ENCODE measurements at places on chromosomes 11 and 22. TPM values are rescaled to one million over a fixed set of nuclear protein-coding genes. Genes with fewer than 3 reads are reported as not detected.

Gene NRXN2
- 11.5 TPM for total RNA-seq

Gene LRRC4C
- 1.2 TPM for total RNA-seq

Gene FAM111B
- 3.4 TPM for total RNA-seq

Gene SLC5A4
- total RNA-seq: not detected

Gene TEX54
- not detected for total RNA-seq

Gene MAPK8IP1
- total RNA-seq: 3.7 TPM

Gene DGCR6
- total RNA-seq: 1.1 TPM

- no peaks in the 10 kb centered on the region for H3K27me3 ChIP-seq
- H3K4me1 ChIP-seq: peaks cover 7% of the 10 kb centered on the region
- H3K27ac ChIP-seq: no peak overlapping the region
- no peak for DNase-seq
- H3K4me3 ChIP-seq: no peak overlapping the region
Observed at GRCh38 chr11:13713982-13714381, 45.5 kb downstream of the FAR1 start.

DNA sequence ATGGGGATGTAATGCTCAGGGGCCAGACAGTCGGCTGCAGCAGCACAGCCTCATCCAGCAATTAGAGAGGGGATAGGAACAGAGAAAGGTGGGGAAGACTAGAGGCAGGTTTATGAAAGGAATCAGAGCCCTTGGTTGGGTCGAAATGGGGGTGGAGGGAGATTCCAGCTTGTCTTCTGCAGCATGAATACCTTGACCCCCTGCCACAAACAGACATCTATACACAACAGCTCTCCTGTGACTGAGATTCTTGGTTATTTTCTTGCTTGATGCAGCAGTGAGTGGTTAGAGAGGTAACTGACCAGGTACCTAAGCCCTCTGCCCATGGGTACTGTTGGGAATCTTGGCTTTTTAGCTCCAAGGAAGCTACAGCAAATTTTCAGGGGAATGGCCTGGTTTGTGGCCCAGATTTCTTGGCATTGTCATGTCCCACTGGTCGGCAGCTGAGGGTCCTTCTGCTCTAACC, at the start of gene TRIM49D1:
TRIM49D1 (minus strand) TSS at position 51 of the 466 bp plus-strand sequence. CDS start 4,535 bp downstream, outside the sequence.
- no peak within 1 kb of the TSS for H3K27ac ChIP-seq
- H3K4me1 ChIP-seq: no peaks in the 10 kb centered on the region
- H3K36me3 ChIP-seq: no peaks in the 10 kb centered on the region
- H3K27me3 ChIP-seq: peaks cover 2% of the 10 kb centered on the region
- H3K4me3 ChIP-seq: no peak within 1 kb of the TSS

DNA sequence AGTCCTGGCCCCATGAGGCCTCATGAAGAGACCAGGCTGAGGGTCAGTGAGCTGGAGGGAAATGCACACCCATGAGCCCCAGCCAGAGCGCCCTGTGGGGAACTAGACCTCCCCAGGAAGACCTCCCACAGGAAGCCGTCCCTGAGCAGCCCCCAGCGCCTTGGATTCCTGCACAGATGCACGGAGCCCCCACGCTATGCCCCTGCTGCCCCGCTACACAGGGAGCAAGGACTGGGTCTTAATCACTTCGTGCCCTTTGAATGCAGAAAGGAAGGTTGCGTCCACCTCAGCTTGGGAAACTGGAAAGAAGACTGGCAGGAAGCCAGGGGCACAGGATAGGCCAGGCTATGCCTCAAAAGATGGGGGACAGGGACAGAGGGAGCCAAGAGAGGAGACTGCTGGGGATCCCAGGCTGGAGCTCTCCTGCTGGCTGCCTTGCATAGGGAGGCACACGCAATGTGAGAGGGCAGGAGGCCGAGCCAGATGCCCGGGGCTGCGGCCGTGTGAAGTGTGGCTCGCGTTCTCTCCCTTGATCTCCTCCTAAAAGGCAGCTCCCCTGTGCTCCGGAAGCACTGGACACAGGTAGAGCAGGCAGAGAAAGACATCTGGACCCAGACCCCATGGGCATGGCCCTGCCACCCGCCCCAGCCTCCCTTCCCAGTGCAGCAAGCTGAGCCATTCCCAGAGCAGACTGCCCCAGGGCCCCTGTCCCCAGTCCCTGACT, 32.8 kb downstream of the MACROD1 start:
- H3K27ac ChIP-seq: no peak overlapping the region
- H3K4me1 ChIP-seq: no peaks in the 10 kb centered on the region
- H3K4me3 ChIP-seq: no peak overlapping the region
- no peak for DNase-seq
- H3K36me3 ChIP-seq: no peaks in the 10 kb centered on the region
- H3K27me3 ChIP-seq: peaks cover 5% of the 10 kb centered on the region

DNA sequence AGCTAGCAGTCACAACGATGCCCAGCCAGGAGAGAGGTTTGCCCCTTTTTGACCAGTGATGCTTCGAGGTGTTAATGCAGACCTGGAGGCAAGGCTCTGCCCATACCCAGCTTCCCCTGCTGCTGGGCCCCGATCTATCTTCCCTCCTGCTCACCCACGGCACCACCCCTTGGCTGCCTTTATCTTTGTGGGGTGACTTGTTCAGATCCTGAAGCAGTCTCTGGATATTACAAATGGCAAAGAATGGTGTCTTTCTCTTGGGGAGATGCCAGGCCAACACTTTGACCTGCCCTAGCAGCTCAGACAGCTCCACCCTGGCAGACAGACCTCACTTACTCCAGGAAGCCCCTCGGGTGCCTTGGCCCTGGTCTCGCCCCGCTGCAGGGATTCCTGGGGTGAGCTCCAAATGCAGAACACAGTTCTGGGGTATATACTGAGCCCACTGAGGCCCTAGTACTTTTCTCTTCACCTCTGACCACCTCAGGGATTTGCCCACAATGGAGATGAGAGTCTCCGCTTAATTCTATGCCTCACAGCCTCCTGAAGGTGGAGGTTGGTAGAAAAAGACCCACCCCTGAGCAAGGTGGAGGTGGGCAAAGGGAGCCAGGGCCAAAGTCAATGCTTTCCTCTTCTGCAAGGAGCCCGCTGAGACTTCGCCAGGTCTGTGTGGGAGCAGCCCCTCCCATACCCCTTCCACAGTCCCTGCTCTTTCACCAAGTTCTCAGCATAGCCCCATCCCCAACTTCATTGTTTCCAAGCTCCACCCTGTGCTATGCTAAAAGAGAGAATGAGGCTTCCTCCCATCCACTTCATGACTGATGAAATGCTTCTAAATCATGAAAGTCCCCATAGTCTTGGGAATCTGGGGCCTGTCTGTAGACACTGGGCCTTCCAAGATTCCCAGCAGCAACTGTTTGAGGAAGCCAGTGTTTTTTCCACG, 11.1 kb upstream of the ST3GAL4 start:
- H3K4me3 ChIP-seq: peak overlapping the region; percentile 60
- peaks cover 60% of the 10 kb centered on the region for H3K4me1 ChIP-seq
- no peak for DNase-seq
- no peak overlapping the region for H3K27ac ChIP-seq

- H3K4me3 ChIP-seq: no peak overlapping the region
- H3K27ac ChIP-seq: peak overlapping the region; percentile 14
- H3K36me3 ChIP-seq: no peaks in the 10 kb centered on the region
Observed at GRCh38 chr11:33197915-33198727, 36.8 kb upstream of the CSTF3 start.

DNA sequence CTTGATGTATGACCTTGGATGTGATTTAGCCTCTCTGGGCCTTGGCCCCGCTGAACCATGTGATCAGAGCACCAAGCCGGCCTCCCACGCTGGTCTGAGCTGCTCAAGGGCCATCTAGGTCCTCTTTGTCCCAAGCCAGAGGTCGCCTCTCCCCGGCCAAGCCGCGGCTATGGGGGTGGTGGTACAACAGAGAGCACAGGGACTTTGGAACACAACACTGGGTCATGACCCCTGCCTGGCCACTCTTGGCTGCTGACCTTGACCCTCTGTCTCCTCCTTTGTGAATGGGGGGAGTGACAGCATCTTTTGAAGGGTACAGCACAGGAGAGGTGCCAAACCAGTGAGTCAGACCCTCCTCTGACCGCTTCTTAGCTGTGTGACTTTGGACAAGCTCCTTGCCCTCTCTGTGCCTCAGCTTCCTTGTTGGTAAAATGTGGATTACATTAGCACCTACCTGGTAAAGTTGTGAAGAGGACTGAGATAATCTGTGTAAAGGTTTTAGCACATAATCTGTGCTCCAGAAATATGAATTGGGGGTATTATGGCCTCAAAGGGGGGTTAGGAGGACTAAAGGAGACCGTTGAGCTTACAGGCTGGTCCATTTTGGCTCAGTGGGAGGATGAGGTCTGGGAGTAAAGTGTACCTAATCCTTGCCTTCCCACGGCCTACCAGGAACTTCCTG, 4.7 kb downstream of the SCYL1 start:
- H3K27ac ChIP-seq: no peak overlapping the region
- DNase-seq: no peak
- H3K27me3 ChIP-seq: peaks cover 13% of the 10 kb centered on the region
- H3K36me3 ChIP-seq: peaks cover 32% of the 10 kb centered on the region

DNA sequence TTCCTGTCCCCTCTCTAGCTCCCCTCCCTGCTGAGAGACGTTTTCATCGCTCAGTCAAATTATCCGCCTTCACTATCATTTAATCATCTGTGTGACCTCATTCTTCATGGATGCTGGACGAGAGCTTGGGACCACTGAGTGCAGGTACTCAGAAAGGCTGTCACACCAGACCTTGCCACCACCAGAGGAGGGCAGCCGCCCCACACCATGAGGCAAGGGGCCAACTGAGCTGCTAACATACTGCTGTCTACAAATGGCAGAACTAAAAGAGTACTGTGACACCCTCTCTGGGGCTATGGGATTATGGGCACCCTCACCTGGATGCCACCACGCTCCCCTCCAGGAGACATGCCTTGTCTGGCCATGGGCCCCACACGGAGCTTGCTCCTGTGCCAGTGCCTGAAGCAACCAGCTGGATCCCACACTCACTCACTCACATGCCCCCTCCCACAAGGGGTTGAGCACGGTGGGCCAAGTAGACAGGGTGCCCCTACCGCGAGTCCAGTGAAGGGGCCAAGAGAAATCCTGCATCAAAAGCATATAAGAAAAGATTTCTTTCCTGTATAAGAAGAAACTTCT, 670.0 kb upstream of the CCDC90B start:
- no peaks in the 10 kb centered on the region for H3K36me3 ChIP-seq
- H3K4me1 ChIP-seq: peaks cover 9% of the 10 kb centered on the region
- H3K27me3 ChIP-seq: no peaks in the 10 kb centered on the region

GRCh38 chr11:127631974-127632373, 631.4 kb upstream of the KIRREL3 start:
- no peaks in the 10 kb centered on the region for H3K36me3 ChIP-seq
- no peak overlapping the region for H3K27ac ChIP-seq
- DNase-seq: no peak
- H3K4me1 ChIP-seq: peaks cover 4% of the 10 kb centered on the region

- H3K27me3 ChIP-seq: peaks cover 1% of the 10 kb centered on the region
- no peak overlapping the region for H3K27ac ChIP-seq
- H3K4me1 ChIP-seq: no peaks in the 10 kb centered on the region
- peaks cover 21% of the 10 kb centered on the region for H3K36me3 ChIP-seq
- no peak for DNase-seq
Observed at GRCh38 chr11:8641332-8641731, 41.1 kb downstream of the TRIM66 start.

GRCh38 chr11:72642043-72642883, 32.0 kb downstream of the PDE2A start:
- peaks cover 25% of the 10 kb centered on the region for H3K27me3 ChIP-seq
- peaks cover 16% of the 10 kb centered on the region for H3K4me1 ChIP-seq
- DNase-seq: peak; percentile 40
- H3K27ac ChIP-seq: no peak overlapping the region
- H3K4me3 ChIP-seq: peak overlapping the region; percentile 56

- H3K4me1 ChIP-seq: no peaks in the 10 kb centered on the region
- H3K36me3 ChIP-seq: no peaks in the 10 kb centered on the region
- peaks cover 2% of the 10 kb centered on the region for H3K27me3 ChIP-seq
- no peak overlapping the region for H3K4me3 ChIP-seq
- no peak for DNase-seq
Observed at GRCh38 chr11:126917531-126918204, 82.9 kb downstream of the KIRREL3 start.

- H3K27me3 ChIP-seq: no peaks in the 10 kb centered on the region
- H3K36me3 ChIP-seq: peaks cover 5% of the 10 kb centered on the region
- H3K27ac ChIP-seq: no peak overlapping the region
- no peak for DNase-seq
- peaks cover 19% of the 10 kb centered on the region for H3K4me1 ChIP-seq
Observed at GRCh38 chr22:32218470-32218869, 13.6 kb upstream of the RFPL2 start.

GRCh38 chr11:111776398-111777093, 10.4 kb upstream of the PPP2R1B start:
- no peaks in the 10 kb centered on the region for H3K36me3 ChIP-seq
- H3K27me3 ChIP-seq: no peaks in the 10 kb centered on the region
- H3K4me1 ChIP-seq: no peaks in the 10 kb centered on the region
- no peak overlapping the region for H3K27ac ChIP-seq

DNA sequence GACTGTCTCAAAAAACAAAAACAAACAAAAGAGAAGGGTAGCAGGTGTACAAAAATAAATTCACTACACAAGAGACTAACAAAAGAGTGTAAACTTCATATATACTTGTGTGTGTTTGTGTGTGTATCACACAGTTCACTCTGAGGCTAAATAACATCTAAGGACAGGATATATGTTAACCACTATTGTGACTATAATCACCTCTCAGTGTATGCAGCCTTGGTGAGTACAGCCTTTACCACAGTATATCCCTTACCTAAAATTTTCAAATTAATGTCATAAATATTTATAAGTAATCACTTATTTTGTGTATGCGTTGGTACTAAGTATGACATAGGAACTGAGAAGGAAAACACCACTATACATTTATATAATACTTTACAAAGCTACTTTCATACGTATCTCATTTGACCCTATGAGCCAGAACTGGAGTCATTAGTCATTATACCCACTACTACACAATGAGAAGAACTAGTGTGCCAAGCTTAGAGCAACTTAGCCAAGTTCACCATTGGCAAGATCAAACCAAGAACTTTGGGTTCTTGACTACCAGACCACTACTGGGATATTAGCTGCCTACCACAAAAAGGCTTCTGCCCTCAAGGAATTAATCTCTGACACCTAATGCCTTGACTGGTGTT, 116.7 kb downstream of the SGSM3 start:
- no peak for DNase-seq
- no peak overlapping the region for H3K27ac ChIP-seq

GRCh38 chr11:133509924-133510697, 22.2 kb downstream of the OPCML start:
- peaks cover 47% of the 10 kb centered on the region for H3K4me1 ChIP-seq
- DNase-seq: no peak
- H3K4me3 ChIP-seq: no peak overlapping the region
- H3K36me3 ChIP-seq: no peaks in the 10 kb centered on the region

DNA sequence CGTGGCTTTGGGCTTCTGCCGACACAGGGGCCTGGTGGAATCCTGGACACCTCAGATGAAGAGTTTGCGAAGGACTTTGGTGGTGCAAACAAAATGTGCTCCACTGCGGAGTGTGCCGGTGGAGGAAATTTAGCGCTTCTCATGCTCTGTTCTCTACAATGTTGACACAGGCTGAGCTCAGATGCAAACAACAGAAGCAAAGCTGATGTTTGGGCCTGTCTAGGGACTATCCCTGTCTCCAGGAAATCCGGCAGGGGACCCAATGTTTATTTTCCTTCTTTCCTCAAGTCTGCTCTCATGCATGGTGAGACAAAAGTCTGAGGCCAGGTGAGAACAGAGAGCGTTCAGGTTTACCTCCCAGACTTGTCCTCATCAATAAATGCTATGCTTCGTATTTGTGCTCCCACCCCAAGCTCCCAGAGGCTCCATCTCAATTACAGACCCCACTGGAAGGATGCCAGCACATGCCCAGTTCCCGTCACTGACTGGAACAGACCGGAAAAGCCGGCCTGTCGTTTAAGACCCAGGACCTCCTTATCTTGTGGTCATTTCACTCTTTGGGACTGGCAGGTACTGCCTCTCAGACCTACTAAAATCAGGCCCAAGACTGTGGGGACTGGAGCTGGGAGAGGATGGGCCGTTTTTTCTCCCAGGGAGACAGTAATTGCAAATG, 105.7 kb upstream of the B3GAT1 start:
- DNase-seq: no peak
- peaks cover 4% of the 10 kb centered on the region for H3K27me3 ChIP-seq
- peaks cover 45% of the 10 kb centered on the region for H3K4me1 ChIP-seq
- no peak overlapping the region for H3K4me3 ChIP-seq
- H3K27ac ChIP-seq: peak overlapping the region; percentile 36
- H3K36me3 ChIP-seq: no peaks in the 10 kb centered on the region
